ENCODE measurements at places on chromosomes 11 and 22.

GRCh38 chr22:41523464-41524221 lies 20.6 kb downstream of the POLR3H start:
- no peak for DNase-seq

DNA sequence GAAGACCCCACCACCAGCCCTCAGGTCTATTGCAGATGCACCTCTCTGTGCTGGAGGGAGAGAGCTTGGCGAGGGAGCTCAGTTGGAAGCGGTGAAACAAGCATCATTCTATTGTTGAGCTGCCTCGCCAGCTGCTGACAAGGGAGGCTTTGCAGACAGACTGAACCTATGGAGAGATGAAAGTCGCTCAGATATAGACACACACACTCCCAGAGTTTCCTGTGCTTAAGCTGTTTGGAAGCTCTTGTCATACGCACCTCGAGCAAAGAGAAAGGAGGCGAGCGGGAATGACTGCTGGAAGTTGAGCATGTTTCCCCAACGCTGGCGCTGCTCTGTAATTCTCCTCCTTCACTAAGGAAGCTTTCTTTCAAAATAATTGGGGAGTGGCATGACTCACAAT lies 126.1 kb downstream of the TRIM29 start:
- no peak for DNase-seq

DNA sequence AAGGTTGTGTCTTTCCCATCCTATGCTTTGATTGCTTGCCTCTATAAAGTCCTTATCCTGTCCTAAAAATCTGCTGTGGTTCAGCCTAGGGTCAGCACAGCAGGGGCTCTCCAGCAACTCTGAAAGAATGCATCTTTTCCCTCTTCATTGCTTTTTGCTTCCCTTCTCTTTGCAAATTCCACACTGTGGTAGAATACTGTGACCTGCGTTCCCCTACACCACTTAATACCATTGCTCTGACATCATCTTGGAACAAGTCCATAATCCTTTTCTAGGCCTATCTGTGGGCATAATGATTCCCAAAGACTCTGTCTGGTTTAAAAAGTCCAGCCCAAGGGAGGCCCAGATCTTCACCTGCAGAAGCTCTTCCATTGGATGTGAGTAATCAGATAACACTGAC lies 177.7 kb downstream of the NAV2 start:
- no peak for DNase-seq

GRCh38 chr11:102611291-102611690 lies 13.8 kb downstream of the MMP20 start:
- no peak for DNase-seq

DNA sequence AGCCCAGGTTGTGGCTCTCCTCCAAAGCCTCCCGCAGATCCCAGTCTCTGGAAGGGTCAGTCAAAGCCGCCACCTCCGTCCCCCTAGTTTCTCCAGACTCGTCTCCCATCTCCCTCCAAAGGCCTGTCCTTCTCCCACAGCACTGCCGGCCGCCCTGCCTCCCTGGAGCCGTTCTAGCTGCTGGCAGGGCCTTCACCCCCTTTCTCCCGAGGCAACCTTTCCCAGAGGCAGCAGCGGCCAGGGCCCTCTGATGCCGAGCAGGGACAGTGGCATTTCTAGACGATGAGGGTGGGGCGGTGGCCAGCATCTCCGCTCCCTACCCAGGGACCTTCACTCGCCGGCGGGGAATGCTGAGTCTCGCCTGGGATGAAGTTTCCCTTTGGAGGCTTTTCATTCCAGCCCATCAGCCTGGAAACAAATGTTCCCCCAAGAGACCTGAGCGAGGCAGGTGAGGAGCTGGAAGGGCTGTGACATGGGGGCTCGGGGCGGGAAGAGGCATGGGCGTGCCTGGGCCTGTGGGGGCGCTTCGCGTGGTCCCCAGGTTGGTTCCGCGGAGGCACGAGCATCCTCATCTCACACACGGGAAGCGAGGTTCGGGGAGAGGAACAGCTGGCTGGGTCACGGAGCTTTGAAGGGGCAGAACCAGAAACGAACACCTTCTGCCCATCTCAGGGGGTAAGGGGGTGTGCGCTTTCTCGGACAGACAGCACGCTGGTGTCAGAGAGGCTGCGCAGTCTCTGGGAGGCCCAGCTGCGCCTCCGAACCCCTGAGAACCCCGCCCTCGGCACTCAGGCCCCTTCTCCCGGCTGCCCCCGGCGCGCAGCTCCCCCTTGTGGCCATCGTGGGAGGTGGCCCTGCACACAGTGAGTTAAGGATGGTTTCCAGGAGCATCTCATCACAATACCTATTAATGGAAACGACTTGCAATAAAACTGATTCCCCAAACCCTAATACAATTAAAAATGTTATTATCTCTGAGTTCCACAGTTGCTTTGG lies 18.1 kb upstream of the KLHL35 start:
- no peak for DNase-seq

DNA sequence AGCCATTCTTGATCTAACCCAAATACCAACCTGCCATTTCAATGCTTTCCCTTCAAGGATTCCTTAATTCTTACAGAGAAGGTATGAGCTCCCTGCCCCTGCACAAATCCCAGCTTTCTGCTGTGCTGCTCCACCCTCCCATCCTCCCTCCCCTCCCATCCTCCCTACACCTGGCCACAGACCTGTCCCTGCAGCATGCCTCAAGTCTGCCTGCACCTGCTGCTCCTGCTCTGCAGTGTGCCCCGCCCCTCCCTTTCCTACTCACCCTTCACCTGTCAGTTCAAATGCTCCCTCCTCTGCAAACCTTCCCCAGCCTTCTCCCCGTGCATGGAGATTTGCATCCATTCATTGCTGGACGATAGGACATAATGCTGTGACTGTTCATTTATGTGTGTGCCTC lies 139.9 kb upstream of the NARS2 start:
- no peak for DNase-seq

- DNase-seq: no peak
Measured at GRCh38 chr22:24066865-24067264, 55.8 kb downstream of the CABIN1 start.

Measured in anterior cingulate cortex (tissue), 58 donors.